Large intestine (tissue), 12 donors: ENCODE measurements at places on chromosomes 5 and 9. TPM values are rescaled to one million over a fixed set of nuclear protein-coding genes. Genes with fewer than 3 reads are reported as not detected.
A peak's percentile ranks its signal among the peaks of the same experiment; 100 is the strongest.

ANKRD18A gene
- 0.51 TPM for polyA plus RNA-seq

ASTN2 gene
- polyA plus RNA-seq = 11.4 TPM

DNLZ gene
- polyA plus RNA-seq = 17.0 TPM

CNTNAP3 gene
- 3.4 TPM for polyA plus RNA-seq

SEMA6A gene
- 55.9 TPM for polyA plus RNA-seq

GABRB2 gene
- polyA plus RNA-seq = 3.7 TPM

PRR16 gene
- polyA plus RNA-seq = 2.7 TPM

SV2C gene
- 3.0 TPM for polyA plus RNA-seq

PDE6A gene
- polyA plus RNA-seq = 1.0 TPM

NR3C1 gene
- 32.6 TPM for polyA plus RNA-seq

- peak; percentile 59 for DNase-seq
These were observed 22.1 kb upstream of the NDST1 start for GRCh38 chr5:150485693-150486401.

DNA sequence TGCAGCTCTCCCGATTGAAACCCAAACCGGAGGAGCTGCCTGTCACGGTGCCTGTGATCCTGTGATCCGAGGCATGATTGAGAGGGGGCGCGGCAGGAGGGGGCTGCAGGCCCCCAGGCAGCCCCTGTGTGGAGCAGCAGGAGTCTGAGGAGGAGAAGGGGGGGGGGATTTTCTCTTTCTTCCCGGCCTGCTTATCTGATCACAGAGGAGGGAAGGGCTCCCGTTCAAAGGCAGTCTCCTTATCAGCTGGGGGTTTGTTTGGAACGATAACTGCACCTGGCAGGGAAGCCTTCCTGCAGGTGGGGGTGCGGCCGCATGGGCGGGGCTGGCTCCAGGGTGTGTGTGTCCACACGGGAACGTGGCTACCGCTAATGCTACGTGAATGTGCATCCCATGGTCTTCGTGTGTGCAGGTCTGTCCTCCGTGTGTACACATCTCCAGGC is 38.4 kb downstream of the LMX1B start:
- peak; percentile 40 for DNase-seq

- DNase-seq = no peak
These were observed 200.1 kb downstream of the MCTP1 start for GRCh38 chr5:95084757-95085156.

DNA sequence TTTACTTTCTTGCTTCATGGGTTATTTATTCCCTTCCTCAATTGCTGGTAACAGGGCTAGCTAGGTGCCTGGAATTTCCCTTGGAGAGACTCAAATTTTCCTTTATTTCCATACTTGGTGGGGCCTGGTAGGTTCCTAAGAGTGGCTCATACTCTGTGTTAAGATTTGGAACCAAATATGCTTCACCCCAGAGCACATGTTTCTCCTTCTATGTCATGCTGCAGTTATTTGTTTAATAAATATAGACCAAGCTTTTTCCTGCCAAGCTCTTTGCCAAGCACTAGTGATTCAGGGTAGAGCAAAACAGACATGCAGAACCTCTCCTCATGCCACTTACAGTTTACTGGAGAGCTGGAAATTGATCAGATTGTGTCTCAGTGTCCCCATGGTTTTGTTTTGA is 290.3 kb upstream of the SGCD start:
- no peak for DNase-seq

- no peak for DNase-seq
These were observed 100.0 kb downstream of the GDNF start for GRCh38 chr5:37739817-37740261.

DNA sequence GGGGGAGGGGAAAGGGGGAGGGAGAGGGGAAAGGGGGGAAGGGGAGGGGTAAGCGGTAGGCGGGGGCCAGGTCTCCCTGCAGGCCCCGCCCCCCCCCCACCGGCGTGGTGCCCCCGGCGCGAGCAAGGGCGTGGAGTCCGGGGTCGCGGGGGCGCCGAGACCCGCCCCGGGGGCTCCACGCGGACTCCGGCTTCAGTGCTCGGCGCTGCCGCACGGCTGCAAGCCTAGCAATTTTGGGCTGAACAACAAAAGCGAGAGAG is 10.8 kb downstream of the C9orf50 start:
- no peak for DNase-seq

GRCh38 chr9:82423700-82424099 is 435.1 kb downstream of the SPATA31D1 start:
- peak; percentile 23 for DNase-seq

DNA sequence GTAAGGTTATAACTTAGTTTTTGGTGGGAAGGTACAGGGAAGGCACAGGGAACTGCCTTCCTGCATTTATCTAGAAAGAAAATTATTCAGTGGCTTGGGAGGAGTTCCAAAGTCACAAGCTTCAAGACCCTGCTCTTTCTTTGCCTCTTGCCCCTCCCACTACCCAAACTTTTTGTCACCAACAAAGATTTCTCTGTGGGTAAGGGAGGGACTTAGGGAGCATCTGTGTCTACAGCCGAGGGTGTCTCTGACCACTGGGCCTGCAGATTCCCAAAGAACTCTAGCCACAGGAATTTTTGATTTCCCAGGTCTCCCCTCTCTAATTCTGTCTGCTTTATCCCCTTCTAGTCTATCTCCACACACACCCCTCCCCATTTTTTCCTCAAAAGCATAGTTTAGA is 2.1 kb downstream of the ECSCR start:
- no peak for DNase-seq

DNA sequence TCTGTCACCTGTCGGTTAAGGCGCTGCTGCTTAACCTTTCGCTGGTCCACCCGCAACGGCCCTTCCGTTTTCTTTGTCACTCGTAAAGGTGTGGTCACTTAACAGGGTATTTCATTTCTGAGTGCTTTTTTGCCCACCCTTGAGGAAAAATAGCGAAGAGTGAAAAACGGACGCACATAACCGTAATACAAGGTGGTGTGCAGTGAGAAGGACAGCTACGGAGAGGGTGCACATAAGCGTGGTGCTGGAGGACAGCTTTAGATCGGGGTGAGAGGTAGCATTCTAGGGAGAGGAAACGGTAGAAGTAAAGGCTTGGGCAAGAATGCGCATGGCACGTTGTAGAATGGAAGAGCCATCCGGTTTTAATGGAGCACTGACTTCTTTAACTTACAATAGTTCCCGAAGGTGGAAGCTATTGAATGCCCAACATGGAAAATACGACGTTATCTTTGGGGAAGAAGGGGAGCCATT is 761 bp downstream of the CCT5 start:
- DNase-seq = no peak

GRCh38 chr5:1502046-1502736 is 21.6 kb downstream of the LPCAT1 start:
- DNase-seq = no peak

DNA sequence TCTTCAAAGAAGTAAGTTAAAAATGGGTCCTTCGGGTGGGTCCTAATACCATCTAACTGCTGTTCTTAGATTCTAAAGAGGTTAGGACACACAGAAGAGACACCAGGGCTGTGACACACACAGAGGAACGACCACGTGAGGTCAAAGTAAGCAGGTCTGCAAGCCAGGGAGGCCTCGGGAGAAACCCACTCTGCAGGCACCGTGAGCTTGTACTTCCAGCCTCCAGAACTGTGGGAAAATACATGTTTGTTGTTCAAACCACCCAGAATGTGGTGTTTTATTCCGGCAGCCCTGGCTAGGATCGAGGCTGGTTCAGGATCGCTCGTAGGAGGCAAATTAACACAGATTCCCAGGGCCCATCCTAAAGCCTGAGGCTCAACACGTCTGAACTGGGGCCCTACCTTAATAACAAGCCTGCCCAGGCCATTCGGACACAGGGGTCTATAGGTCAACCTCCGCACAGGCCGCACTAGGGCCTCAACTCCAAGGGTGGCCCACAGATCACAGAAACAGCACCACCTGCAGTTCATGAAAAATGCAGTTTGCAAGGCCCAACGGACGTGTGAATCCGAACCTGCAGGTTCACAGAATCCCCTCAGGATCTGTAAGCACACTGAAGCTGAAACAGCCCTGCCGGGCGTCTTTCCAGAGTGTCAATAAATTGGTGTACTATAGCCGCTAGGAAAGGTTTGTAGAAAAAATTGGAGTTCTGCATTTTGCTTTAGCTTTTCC is 7.1 kb downstream of the MED10 start:
- no peak for DNase-seq

DNA sequence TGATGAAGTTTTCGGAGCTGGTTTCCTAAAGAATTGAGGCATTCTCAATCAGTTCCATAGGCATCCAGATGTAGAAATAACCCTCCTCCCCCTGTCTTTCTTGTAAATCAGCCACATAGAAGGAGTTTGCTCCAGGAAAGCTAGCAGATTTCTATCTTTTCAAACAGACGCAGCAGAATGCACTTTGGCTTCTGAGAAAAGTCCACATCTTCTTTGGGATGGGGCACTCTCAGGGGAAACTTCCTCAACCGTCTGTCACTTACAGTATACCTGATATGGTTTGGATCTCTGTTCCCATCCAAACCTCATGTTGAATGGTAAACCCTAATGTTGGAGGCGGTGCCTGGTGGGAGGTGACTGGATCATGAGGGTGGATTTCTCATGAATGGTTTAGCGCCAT is 94.1 kb downstream of the SNCAIP start:
- peak; percentile 26 for DNase-seq
